Activated T-helper 1 cell treated with anti-CD3 and anti-CD28 coated beads, Interleukin-12 subunit alpha, Interleukin-12 subunit beta, Interleukin-2, Interleukin-4 antibody, amounts not matched to agents 30 ng/mL and 10 ng/mL and 1 ng/mL, durations not matched to agents 14 hours and 24 hours and 36 hours (primary cell): ENCODE measurements at places on chromosomes 2 and 18.

DNA sequence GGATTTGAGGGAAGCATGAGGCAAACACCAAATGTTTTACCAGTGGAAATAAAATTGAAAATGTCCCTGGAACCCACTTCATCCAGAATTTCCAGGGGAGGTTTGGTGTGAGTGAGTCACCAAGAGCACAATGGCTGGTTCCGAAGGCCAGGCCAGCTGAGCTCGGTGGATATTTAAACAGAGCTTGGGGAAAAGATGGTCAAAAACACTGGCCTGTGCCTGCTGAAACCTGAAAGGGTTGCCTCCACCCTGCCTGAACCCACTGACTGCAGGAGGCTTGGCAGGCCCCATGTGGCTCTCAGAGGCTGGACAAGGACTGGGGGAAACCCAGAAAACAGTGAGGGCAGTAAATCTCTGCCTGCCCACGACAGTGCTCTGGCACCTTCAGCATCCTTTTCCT is 93.9 kb downstream of the TTC32 start:
- no peak for DNase-seq

DNA sequence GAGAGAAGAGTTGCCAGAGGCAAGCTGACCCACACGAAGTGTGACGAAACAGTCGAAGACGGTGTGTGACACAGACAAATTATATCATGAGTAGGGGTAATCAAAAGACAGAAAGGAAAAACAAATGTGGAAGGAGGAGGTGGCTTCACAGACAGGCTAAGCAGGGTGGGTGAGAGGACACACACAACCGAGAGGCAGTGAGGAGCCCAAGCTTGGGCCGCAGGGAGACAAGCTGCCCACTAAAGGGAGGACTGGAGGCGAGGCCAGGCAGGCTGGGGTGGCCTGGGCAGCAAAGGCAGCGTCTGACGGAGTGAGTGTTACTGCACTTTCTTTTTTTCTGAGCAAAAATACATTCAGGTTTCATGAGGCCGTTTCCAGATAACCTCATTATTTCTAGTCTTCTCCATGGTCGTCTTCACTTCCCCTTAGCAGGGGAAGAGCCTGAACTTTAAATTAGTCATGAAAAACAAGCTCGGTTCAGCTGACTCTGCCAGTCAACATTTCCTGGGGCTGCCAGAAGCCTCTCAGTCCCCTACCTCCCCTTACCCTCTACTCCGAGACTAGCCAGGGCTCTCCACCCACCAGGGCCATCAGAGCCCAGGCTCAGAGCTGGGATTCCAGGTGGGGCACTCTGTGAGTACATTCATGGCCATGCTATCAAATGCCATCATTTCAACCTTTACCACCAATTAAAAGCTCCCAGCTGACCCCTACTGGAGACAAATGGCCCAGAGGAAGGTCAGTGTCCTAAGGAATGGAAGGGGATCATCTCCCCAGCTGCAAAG is 13.8 kb upstream of the ZFP36L2 start:
- no peak for DNase-seq

DNA sequence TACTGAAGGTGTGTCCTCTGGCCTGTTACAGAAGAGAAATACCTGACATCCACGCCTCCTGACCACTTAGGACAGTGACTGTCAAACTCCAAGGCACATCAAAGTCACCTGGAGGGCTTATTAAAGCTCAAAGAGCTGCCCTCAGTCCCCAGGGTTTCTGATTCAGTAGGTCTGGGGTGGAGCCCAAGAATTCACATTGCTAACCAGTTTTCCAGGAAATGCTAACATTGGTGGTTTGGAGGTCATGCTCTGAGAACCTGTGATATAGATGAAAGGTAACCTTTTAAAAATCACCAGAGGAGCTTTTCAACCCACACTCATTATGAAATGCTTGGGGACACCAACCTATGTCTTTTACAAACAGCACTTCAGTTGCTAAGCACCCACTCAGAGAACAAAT is 172.3 kb downstream of the ALK start:
- no peak for DNase-seq

DNA sequence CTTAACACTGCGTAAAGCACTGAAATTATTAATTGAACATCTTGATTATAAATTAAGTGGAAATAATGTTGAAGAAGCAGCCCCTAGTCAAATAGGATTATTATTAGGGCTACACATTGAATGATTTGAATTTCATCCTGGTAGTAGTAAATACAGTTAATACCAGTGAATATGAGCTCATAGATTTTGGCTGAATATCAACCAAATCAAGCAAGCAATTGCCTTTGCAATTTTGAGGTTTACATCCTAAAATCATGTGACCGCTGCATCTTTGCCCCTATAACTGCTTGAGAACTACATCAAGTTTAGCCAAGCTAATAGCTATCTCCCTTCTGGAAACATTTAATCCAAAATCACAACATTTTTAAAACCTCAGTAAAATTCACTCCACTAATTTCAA is 801.2 kb upstream of the PIK3C3 start:
- DNase-seq, result no peak

DNA sequence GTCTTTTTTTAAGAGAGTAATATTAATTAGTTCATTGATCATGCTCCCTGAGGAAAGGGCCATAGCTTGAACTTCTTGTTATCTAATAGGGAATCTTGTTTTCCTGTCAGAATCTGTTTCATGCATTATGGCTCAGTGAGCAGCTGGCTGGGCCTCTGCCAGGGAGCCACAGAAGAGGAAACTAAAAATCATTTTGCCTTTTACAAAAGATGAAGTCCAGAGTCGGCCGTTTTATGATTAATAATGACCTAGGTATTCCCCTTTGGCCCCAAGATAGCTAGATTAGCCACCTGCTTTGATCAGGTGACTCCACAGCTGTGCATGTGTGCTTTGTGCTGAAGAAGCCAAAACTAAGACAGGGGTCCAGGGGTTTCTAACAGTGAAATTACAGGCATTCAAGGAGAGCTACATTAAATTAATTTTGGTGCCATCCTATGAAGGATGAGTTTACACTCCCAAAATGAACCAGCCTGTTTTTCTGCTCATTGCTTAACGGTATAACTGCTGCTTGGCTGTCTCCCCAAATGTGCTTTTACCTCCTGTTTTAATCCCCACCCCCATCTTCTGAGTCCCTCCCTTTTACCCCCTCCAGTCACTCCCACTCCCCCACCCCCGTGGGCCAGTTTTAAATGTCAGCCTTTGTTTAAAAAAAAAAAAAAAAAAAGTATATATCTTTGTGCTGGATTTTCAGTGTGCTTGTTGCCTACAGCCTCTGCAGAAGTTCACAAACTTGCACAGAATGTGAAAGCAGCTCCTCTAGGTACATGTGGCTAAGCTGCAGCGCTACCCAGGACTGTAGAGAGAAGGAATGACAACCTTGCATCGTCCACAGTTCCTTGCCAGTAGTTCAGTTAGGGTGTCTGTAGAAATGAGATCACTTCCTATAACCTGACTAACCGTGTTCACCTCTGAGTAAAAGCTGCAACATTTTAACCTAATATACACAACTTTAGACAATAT is 93.1 kb downstream of the CABLES1 start:
- DNase-seq, result peak; percentile 34

DNA sequence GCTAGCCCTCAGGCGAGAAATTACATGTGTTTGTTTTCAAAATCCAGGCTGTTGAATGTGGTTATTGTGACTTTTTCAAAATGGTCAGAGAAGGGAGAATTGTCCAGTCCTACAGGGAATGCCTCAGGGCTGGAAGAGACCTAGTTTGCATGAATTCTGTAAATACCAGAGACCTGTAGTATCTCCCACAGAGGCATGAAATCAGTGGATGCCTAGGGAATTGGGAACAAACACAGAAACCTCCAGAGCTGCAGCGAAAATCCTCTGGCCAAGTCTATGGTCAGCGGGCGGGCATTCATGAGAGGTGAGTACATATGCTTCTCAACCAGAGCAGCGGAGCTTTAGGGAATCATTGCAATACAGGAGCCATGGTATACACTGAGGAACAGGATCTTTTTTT is 1596.5 kb upstream of the NXPH2 start:
- DNase-seq, result no peak

DNA sequence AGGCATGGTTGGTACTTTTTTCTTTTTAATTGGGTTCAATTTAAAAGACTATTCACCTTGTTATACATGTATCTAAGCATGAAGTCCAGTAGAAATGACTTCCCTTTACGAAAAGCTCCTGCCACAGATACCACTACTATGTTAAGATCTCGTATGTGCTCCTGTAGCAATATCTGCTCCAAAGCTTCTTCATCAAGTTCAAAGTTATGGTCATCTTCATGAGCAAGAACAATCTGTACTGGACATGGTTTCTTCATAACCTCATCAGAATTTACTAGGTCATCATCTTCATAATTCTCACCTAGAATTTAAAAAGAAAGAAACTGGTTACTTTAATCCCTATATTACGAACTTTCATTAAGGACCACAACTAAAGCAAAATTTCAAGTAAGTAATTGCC is 33.9 kb downstream of the ATL2 start:
- DNase-seq, result no peak

GRCh38 chr18:58983260-58984155 is 118.8 kb downstream of the ZNF532 start:
- no peak for DNase-seq

DNA sequence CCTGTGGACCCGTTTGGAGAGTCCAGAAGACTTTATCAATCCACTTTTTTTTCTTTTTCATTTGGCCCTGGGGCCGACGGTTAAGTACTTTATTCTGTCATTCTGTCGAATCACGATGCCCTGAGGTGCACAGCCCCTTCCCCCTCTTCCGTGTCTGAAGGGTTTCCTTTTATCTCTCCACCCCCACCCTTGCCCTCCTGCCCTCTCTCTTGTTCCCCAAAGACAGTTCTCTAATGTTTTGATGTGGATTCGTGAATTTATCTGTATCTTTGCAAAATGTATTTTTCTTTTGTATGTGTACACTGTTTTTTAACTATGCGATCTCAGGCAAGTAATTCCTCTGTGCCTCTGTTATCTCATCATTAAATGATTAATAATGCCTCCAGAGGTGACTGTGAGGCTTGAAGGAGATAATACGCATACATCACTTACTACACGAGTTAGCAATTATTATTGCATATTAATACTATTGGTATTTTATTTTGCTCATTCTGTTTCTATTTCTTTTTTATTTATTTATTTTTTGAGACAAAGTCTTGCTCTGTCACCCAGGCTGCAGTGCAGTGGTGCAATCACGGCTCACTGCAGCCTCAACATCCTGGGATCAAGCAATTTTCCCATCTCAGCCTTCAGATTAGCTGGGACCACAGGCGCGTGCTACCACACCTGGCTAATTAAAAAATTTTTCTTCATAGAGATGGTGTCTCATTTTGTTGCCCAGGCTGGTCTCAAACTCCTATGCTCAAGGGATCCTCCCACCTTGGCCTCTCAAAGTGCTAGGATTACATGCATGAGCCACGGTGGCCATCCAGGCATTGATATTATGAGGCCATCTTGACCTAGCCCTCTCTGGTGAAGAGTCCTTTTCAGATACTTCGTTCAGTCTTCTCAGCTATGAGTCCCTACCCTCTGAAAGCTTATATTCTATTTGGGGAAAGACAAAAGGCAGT is 1.4 kb upstream of the CASP8 start:
- no peak for DNase-seq

DNA sequence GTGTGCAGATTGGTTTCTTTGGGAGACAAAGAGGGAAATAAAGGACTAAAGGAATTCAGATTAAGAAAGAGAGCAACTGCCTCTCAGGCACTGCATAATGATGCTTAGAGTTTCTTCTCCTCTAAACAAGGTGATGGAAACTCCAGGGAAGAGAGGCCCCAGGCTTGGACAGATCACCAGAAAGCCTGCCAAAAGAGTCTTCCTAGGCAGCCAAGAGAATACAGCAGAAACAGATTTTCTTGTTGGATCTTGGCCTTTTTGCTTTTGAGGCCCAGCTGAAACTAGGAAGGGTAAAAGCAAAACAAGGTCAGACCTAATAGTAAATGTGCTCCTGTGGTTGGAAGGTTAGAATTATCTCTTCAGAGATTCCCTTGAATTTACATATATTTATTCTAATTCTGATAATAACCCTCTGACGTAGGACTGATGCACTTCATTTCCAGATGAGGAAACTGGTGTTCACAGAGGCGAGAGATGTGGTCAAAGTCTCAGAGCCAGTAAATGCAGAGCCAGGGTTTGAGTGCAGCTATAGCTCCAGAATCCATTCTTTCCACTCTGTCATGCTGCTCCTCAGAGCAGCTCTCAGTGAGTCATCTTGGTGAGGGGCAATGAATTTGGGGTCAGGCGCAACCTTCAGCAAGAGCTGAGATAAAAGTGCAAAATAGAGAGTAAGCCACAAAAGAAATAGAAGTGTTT is 142.3 kb upstream of the FBXO11 start:
- no peak for DNase-seq

- DNase-seq, result no peak
These were observed 86.8 kb upstream of the SH3BP4 start for GRCh38 chr2:234865040-234865439.

- DNase-seq, result no peak
These were observed 265.5 kb downstream of the NAPG start for GRCh38 chr18:10791169-10791831.

GRCh38 chr2:171893824-171894611 is at the start of gene SLC25A12:
Gene SLC25A12, minus strand, starts transcription at chr2:171894244. Its CDS starts 30 bp downstream, at chr2:171894214.
- peak; percentile 71 for DNase-seq

- no peak for DNase-seq
These were observed 49.3 kb downstream of the KCNG2 start for GRCh38 chr18:79846936-79847557.

- no peak for DNase-seq
These were observed 36.7 kb downstream of the IL1R2 start for GRCh38 chr2:102028470-102028869.

DNA sequence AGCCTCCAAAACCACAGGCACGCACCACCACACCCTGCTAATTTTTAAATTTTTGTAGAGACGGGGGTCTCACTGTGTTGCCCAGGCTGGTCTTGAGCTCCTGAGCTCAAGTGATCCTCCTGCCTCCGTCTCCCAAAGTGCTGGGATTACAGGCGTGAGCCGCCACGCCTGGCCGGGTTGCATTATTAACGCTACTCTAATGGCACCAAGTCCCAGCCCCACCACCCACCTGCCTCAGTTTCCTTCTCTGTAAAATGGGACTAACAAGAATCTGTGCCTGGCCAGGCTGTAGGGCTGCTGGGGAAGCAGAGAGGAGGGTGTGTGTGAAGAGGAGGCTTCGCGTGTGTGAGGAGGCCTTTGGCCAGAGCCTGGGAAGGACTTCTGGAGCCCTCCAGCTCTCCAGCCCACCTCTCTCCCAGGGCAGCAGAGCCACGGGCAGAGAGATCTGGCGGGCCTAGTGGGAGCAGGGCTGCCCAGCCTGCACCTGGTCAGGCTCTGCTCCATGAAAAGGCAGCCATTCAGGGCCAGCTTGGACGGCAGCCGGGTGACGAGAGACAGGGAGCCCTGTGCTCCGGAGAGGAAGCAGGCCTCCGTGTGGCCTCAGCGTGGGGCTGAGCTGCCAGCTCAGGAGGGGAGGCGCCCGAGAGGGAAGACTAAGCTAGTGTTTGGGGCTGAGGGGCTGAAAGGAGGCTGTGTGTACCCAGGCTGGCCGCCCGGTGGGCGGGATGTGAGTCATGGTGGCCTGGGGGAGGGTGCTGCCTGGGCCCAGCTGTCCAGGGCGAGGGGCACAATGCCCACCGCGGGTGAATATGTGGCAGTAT is 7.4 kb upstream of the B3GNT7 start:
- no peak for DNase-seq

- DNase-seq, result no peak
These were observed 102.8 kb downstream of the ZNF385B start for GRCh38 chr2:179758636-179759035.
